ENCODE measurements at places on chromosomes 13 and 19. TPM values are rescaled to one million over a fixed set of nuclear protein-coding genes. Genes with fewer than 3 reads are reported as not detected.
A peak's percentile ranks its signal among the peaks of the same experiment; 100 is the strongest.

Gene NFIX
- 166 TPM for total RNA-seq

Gene ERFL
- total RNA-seq, result 0.19 TPM

Gene B3GNT3
- total RNA-seq, result 0.32 TPM

Gene DHRS12
- 14.8 TPM for total RNA-seq

Gene DCLK1
- 24.3 TPM for total RNA-seq

Gene TNFSF9
- total RNA-seq, result 1.8 TPM

Gene VSTM1
- total RNA-seq, result not detected

Gene RNF113B
- total RNA-seq, result not detected

Gene KLK14
- total RNA-seq, result not detected

Gene LILRA5
- 23.0 TPM for total RNA-seq

Gene NPAS1
- not detected for total RNA-seq

Gene GJB6
- total RNA-seq, result not detected

Gene ANKLE1
- total RNA-seq, result 0.55 TPM

Gene SYT5
- not detected for total RNA-seq

Gene DCT
- 0.26 TPM for total RNA-seq

Gene PRSS57
- not detected for total RNA-seq

Gene IQCN
- total RNA-seq, result 2.8 TPM

Gene TMEM221
- not detected for total RNA-seq

DNA sequence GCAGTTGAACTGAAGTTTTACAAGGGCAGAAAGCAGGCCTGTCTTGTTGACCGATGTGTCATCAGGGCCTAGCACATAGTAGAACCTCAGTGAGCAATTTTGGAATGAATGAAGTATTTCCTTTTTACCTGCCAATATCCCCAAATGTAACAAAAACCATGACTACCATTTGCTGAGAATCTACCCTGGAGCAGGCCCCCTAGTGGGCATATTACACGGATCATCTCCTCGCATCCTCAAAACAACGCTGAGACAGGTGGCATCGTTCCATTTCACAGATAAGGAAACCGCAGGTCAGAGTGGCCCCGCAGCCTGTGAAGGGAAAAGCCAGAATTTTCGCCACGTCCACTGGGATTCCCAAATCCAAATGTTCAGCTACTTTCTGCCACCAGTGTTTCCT is 77.9 kb downstream of the CACNA1A start:
- DNase-seq, result no peak

GRCh38 chr13:71727662-71728061 is 139.3 kb downstream of the DACH1 start:
- no peak for DNase-seq

DNA sequence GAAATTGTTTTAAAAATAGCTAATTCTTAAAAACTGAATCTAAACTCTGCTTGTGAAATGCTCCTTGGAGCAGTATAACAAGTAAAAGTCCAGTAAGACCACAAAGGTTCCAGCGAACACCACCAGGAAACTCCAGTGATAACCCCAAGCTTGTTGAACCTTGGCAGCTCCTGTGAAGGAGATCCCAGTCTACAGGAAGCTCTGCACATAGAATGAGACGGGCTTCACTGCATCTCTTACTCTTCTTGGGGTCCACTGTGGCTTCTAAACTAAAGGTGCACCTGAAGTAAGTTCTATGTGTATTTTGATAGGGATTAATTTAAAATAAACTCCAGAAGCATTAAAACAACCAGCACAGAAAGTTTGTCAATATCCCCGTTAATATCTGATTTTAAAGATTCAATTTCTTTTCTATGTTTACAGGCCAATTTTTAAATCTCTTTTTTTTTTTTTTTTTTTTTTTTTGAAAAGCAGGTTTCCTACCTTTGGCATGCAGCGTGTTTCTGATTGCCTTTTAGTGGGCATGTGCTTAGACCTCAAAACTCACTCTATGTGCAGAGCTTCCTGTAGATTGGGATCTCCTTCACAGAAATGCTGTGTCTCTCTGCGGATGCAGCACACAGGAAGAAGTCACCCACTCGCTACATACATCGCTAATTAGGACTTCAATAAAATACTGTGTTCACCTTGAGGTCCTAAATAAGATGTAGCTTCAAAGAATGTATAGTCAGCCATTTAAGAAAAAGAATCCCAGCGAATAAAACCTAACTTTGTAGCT is 508.5 kb downstream of the KLF12 start:
- DNase-seq, result no peak

- DNase-seq, result no peak
These were observed 74.5 kb upstream of the ANKRD10 start for GRCh38 chr13:110989331-110989730.

- DNase-seq, result no peak
These were observed 3.0 kb upstream of the ZNF444 start for GRCh38 chr19:56138069-56138468.

DNA sequence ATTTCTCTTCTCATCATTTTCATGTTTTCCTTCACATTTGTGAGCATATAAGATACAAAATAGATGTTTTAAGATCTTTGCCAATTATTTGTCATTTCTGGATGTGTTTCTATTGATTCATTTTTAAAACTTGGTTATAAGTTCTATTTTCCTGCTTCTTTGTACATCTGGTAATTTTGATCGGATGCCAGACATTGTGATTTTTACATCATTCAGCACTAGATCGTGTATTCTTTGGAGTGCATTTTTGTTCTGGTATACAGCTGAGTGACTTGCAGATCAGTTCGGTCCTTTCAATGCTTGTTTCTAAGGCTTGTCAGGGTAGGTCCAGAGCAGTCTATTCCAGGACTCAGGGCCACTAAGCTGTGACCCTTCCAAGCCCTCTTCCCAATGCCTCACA is 198.2 kb downstream of the KLF12 start:
- DNase-seq, result no peak

GRCh38 chr19:58385313-58385890 is 1.7 kb upstream of the RPS5 start:
- no peak for DNase-seq

GRCh38 chr13:49869519-49869918 is 66.6 kb downstream of the SPRYD7 start:
- DNase-seq, result no peak

- no peak for DNase-seq
These were observed 200.7 kb downstream of the SLITRK1 start for GRCh38 chr13:83681547-83681946.

GRCh38 chr19:29367791-29368222 is 154.9 kb upstream of the UQCRFS1 start:
- DNase-seq, result no peak

GRCh38 chr19:55304279-55304978 is 20.6 kb downstream of the BRSK1 start:
- no peak for DNase-seq

DNA sequence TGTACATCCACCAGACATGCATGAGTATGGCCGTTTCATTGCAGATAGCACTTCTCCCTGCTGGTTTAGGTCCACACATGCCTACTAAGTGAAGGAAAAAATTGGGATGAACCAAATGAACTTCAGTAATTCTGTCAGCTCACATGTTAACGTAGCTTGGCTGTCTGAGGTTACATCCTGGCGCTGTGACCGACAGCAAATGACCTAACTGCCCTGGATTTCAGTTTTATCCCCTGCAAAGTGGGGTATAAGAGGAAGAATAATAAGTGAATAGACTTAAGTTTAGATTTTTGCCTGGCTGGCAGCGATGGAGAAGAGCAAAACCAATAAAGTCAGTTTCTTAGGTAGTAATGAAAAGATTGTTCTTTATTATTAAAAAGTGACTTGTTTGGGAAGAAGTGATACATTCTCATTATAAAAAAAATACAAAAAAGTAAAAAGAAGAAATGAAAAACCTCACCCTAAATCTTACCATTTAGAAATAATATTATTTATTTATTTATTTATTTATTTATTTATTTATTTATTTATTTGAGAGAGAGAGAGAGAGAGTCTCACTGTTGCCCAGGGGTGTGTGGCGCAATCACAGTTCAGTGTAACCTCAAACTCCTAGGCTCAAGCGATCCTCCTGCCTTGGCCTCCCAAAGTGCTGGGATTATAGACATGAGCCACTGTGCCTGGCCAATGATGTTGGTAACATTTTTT is 4.2 kb upstream of the RNF113B start:
- DNase-seq, result no peak

GRCh38 chr13:99164226-99164625 is 36.4 kb upstream of the UBAC2 start:
- no peak for DNase-seq

GRCh38 chr13:76630629-76631230 is 255.5 kb downstream of the KCTD12 start:
- DNase-seq, result no peak

DNA sequence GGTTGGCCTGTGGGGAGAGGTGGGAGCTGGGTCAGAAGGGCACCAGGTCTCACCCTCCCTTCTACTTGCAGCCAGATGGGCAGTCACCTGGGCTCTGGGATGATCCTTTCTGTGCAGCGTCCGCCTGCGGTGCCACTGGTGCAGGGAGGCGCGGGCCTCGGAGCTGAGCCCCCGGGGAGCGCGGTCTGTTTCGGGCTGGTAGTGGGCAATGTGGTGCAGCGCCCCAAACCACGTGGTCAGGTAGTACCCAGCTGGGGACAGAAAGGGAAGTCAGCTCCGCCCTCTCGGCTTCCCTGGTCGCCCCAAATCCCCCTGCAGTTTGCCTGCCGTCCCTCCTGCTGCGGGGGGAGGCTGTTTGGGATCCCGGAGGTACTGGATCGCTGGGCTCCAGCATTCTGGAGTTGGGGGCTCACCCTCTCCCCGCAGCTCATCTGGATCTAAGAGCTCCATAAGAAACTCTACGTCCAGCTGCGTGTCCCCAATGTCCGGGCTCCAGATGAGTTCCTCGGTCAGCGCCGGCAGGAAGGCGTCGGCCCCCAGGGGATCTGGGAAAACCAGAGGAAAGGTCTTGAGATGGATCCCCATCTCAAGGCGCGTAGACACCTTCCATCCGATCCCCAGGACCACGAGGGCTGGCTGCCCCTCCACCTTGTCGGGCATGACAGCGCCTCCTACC is 8.8 kb downstream of the RINL start:
- no peak for DNase-seq

GRCh38 chr13:105908586-105908985 is 626.9 kb downstream of the EFNB2 start:
- no peak for DNase-seq

GRCh38 chr13:99797691-99798090 is 173.9 kb downstream of the ZIC5 start:
- no peak for DNase-seq

GRCh38 chr13:25178070-25178469 is 6.0 kb upstream of the AMER2 start:
- no peak for DNase-seq

GRCh38 chr19:17357078-17357666 is 19.8 kb downstream of the GTPBP3 start:
- DNase-seq, result no peak

GRCh38 chr19:8041531-8041931 is 11.0 kb upstream of the CCL25 start:
- DNase-seq, result no peak

DNA sequence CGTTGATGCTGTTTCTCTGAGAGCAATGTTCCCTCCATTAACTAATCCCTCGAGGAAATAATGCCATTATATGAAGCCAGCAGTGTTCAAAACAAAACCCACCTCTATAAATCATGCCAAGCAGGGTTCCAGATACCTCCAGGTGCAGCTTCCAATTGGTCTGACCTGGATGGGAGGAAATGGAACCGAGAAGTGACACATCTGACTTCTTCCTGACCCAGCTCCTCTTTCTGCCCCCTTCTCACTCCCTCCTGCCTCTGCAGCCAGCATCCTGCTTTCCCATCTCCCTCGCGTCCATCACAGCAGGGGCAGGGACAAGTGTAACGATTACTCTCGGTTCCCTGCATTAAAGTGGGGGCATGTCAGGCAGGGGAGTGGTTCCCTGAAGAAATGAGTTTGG is 37.5 kb downstream of the HSPH1 start:
- DNase-seq, result no peak

- DNase-seq, result no peak
These were observed 78.1 kb upstream of the PCDH9 start for GRCh38 chr13:67308004-67308772.

DNA sequence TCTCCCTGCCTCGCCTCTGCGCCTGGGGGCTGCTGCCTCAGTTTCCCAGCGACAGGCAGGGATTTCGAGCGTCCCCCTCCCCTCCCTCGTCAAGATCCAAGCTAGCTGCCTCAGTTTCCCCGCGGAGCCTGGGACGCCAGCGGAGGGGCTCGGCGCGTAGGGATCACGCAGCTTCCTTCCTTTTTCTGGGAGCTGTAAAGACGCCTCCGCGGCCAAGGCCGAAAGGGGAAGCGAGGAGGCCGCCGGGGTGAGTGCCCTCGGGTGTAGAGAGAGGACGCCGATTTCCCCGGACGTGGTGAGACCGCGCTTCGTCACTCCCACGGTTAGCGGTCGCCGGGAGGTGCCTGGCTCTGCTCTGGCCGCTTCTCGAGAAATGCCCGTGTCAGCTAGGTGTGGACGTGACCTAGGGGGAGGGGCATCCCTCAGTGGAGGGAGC is 722 bp upstream of the ICAM1 start:
- peak; percentile 94 for DNase-seq

GRCh38 chr13:51803422-51804294 is at the start of gene DHRS12:
Gene DHRS12 (minus strand): TSS chr13:51804163. CDS start chr13:51799659, 4,504 bp downstream.
- DNase-seq, result peak; percentile 97

DNA sequence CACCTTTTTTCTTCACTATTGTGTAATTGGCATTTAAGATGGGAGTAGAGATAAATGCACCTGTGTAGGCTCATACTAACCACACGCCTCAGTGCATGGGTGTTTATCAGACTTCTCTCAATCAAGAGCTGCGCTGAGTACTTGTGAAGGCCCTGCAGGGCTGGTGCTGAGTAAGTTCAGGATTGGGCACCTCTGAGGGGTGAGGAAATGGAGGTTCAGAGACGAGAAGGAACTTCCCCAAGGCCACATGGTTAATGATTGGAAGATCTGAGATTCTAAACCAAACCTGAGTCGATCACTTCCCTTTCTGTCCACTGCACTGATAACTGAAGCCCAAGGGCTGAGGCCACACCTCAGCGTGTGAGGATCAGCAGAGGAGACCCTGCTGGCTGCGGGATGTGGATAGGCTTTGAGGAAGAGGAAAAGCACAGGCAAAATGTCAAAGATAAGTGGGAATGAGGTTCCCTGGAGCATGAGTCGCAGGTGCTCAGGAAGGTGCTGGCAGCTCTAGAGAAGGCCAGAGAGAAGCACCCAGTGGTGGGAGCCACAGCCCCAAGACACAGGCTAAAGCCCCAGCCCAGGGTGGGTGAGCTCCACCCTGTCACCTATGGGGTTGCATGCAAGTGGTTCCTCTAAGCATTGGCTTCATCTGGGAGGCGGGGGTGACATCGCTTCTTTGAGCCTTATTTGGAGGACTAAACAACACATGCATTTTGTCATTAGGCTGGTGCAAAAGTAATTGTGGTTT is 32.3 kb upstream of the GJB6 start:
- DNase-seq, result no peak

GRCh38 chr19:17192751-17193150 is 22.4 kb upstream of the USE1 start:
- DNase-seq, result no peak

GRCh38 chr13:95603887-95604555 is 40.5 kb downstream of the DZIP1 start:
- DNase-seq, result no peak

- no peak for DNase-seq
These were observed 25.5 kb downstream of the AP2S1 start for GRCh38 chr19:46824890-46825730.

GRCh38 chr19:13712767-13713201 is 51.5 kb upstream of the MRI1 start:
- no peak for DNase-seq
